ENCODE measurements at places on chromosomes 3 and 15.

GRCh38 chr3:29279286-29279685 is 1.6 kb upstream of the RBMS3 start:
- DNase-seq, result no peak

DNA sequence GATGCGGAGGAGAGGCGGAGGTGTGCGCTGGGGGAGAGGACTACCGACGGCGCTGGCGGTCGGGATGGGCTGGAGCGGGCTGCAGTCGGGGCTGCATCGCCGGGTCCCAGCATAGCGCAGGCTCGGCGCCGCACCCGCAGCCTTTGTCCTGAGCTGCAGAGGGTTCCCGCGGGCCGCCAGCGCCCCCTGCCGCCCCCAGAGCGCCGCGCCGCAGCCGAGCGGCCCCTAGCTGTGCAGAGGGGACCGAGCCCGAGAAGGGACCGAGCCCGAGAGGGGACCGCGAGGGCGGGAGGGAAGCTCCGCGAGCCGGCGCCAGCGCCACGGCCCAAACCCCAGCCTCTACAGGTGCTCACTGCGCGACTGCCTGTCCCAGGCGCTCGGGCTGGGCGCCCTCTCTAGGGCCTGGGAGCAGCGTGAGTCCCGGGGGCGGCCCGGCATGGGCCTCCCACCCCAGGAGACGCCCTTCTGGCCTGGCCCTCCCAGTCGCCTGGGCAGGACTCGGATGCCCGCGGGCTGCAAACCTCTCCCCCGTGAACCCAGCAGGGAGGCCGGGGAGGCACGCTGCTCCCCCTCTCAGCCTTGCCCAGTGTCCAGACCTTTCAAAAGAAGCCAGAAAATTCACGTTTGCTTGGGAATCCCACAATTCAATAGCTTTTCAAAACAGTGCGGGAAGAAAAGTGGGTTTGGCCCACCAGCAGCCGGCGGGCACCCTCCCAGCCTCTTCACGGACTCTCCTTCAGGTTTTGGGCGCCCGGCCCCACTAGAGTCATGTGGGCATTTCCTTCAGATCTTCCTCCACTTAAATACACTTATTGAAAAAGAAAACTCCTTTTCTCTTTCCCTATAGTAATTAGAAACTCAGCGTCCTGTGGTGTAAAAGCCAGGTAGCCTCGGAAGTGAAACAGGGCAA is 134.7 kb downstream of the TPRA1 start:
- peak; percentile 29 for DNase-seq

- DNase-seq, result peak; percentile 79
These were observed 159.8 kb upstream of the CHRNA7 start for GRCh38 chr15:31870328-31871165.

DNA sequence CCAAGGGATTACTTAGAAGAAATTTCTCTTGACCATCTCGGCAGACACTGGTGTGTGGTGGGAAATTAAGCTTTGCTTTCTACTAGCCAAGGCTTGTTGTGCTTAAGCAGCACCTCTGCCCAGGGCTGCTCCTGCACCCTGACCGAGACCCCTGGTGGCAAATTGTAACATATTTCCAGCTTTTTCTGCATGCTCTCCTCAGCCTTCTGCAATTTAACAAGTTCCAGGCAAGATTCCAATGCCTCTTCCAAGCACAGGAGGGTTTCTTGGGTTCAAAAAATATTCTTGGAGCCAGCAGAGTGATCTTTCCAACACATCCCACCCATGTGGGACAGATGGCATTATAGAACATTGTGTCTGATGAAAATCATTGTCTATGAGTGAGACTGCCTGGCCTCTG is 210.5 kb downstream of the CLSTN2 start:
- DNase-seq, result no peak

GRCh38 chr3:133375403-133375745 is 24.5 kb upstream of the BFSP2 start:
- no peak for DNase-seq

DNA sequence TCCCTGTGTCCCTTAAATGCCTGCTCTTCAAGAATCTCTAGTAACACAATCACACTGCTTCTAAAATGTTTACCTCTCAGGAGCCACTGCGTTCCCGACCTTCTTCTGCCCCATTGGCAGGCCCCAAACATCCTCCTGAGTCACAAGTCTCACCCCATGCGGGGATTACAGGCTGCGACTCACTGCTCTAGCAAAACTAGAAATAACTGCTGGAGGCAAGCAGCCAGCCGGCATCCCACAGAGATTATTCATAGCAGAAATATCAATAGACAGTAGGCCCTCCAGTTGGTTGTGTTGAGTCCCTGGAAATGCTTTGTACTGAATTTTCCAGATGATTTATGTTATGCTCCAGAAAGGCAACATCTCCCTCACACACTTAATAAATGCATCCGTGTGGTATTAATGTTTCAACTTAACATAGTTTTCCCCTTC is 64.8 kb downstream of the RFTN1 start:
- peak; percentile 26 for DNase-seq

DNA sequence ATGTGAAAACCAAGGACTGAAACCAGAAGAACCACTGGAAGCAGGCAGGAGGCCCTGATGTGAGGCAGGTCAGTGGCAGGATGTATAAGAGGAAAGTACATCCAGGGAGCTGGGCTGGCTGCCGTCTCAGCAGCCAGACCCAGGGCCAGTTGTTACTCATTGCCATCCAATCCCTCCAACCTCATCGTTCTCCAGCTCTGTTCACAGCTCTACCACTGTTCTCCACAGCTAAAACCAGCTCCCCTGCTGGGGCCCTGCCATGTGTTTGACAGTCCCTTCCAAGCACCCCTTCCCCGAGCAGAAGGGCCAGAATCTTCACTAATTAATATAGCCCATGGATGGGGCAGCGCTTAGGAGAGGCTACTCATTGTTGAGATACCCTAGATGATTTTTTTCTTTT is 206.6 kb downstream of the MECOM start:
- DNase-seq, result no peak

DNA sequence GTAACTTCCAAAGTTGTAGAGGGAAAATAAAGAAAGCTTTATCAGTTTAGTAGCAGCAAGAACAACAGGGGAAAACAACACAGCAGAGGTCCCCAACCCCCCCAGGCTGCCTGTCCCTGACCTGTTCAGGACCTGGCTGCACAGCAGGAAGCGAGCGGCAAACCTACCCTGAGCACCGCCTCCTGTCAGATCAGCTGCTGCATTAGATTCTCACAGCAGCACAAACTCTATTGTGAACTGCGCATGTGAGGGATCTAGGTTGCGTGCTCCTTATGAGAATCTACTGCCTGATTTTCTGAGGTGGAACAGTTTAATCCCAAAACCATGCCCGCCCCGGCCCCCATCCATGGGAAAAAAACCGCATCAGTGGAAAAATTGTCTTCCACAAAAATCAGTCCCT is 40.3 kb downstream of the USP50 start:
- no peak for DNase-seq

DNA sequence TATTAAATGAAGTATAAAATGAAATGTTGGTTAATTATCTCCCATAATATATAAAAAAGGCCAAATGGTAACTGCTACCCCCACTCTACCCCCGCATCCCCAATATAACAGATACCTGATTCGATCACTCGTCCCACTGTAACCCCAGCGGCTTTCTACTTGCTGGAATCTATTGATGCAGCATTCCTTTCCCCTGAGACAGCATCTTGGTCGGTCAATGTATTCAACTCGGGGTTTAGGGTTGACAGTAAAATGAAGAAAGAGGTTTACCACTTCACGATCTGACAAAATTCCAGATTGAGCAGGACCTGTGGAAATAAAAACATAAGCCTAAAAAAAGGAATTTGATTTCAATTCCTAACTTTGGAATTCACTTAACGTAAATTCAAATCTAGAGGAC is 18.6 kb upstream of the C15orf40 start:
- DNase-seq, result no peak

DNA sequence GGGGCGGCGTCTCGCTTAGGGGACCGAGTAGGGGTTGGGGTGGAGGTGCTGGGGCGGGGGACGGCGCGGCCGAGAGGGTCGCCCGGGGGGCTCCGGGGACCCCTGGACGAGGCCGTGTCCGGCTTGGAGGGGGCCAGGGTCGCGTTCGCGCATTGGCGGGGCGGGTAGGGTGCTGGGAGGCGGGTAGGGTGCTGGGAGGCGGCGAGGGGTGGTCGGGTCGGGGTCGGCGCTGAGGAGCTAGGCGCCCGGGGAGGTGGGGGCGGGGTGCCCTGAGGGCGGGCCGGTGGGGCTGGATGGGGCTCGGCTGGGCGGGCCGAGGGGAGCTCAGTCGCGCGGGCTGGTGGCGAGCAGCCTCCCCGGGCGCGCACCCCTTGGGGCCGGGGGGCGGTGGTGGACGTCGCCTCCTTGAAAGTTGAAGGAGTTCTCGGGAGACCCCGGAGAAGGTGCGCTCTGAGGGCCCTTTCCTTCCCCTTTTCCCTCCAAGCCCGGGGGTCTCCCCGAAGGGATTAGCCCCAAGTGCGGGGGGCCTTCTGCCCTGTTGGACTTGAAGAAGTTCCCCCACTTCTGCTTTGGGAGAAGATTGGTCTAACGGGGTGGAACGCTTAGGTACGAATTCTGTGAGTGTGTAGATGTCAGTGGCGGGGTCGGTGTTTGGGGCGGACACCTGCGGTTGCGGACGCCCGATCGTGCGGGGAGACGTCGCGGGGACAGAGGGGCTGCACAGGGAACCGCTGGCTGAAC is 543 bp downstream of the MEF2A start:
- DNase-seq, result peak; percentile 13

GRCh38 chr3:64686446-64686908 is 1.3 kb downstream of the ADAMTS9 start:
- no peak for DNase-seq

- DNase-seq, result no peak
These were observed 36.0 kb downstream of the TM2D3 start for GRCh38 chr15:101615986-101616848.

DNA sequence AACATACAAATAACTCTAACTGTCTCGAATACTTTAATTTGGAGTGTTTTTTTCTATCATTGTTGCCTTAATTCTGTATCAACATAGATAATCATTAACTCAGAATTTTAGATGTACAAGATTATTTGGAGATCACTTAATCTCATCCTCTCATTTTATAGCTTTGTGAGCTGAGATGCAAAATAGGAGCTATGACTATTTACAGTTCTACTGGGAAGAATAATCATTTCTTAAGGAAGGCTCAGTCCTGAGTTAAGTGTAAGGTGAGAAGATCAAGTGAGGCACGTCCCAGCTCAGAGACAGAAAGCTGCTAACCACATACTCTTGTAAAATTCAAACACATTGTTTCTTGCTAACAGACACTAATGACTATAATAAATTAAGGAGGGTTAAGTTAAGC is 66.2 kb downstream of the CCDC54 start:
- no peak for DNase-seq
